ENCODE measurements at places on chromosomes 3 and 15.

- no peak for DNase-seq
Measured at GRCh38 chr3:52063026-52063723, 6.8 kb upstream of the DUSP7 start.

- DNase-seq: no peak
Measured at GRCh38 chr3:146585156-146585555, 20.0 kb downstream of the PLSCR5 start.

- no peak for DNase-seq
Measured at GRCh38 chr15:90859234-90860131, 8.9 kb upstream of the FURIN start.

DNA sequence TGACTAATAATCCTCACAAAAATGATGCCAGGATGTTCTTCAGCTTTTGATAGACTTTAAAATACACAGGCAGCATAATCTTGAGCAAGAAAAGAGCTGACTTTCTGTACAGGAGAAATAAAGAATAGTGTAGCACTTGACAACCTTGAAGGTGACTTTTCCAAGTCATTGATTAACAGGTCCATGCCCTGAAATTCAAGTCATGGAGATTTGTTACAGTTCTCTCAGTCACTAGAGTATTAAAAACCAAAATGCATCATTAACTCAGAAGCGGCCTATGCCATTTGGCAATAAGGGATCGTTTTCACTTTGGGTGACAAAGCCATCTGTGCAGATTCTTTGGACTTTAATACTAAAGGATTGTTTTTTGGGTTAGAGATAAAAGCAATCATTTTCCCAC lies 692.7 kb upstream of the SGO1 start:
- DNase-seq: no peak

DNA sequence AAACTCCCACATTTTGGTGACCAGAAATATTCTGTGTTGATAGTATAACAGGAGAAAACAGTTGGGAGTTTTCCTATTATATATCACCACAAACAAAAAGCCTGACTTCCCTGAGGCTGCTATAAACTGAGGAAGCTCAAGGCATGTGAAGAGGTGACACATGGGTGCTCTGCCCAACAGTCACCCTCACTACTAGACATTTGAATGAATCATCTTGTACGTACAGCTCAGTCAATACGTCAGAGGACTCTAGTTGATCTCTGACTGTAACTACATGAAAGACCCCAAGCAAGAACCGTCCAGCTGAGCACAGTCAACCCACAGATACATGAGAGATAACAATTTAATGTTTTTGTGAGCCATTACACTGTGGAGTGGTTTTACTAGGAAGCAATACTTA lies 338.3 kb upstream of the ATP11B start:
- no peak for DNase-seq

- DNase-seq: peak; percentile 38
Measured at GRCh38 chr15:60507596-60508424, 28.9 kb upstream of the ICE2 start.

- no peak for DNase-seq
Measured at GRCh38 chr3:146262371-146263110, 11.6 kb upstream of the PLSCR4 start.

Data from AG04450 (cell line).